ENCODE measurements at places on chromosomes 7 and 10. TPM values are rescaled to one million over a fixed set of nuclear protein-coding genes. Genes with fewer than 3 reads are reported as not detected.

The LIPK gene
- total RNA-seq, result not detected

DNA sequence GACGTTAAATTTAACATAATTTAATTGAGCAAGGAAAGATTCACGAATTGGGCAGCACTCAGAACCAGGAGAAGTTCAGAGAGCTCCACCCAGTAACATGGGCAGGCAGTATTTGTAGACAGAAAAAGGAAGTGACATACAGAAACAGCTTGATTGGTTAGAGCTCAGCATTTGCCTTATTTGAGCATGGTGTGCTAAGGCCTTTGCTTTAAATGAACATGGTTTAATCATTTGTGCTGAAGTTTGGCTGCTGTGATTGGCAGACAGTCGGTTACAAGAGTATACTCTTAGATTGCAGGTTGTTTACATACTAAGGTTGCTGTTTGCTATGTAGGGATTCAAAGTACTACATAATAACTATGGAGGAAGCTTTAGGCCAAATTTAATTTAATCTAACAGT is 199.2 kb downstream of the MALRD1 start:
- no peak for DNase-seq

The IFIT5 gene
- total RNA-seq, result 7.3 TPM

GRCh38 chr7:6172224-6172909 is 100.1 kb downstream of the CYTH3 start:
- DNase-seq, result peak; percentile 14

The NUTM2E gene
- total RNA-seq, result not detected

The CTAGE6 gene
- 0.14 TPM for total RNA-seq

DNA sequence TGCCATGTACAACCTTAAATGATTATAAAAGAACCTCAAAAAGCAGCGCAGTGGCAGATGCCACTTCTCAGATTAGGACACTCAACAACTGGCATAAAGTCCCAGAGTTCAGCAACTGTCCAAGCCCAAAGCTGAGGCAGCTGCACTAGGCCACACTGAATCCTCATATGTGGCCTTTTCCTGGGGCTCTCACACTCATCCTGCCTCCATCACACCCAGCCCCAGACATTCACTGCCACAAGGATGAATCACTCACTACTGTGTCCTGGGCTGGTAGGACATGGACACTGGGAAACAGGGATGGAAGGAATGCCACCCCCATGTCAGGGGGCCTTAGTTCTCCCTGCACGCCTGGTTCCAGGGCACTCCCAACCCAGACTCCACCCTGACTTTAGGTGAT is 547.7 kb downstream of the TNS3 start:
- DNase-seq, result no peak

Data from mammary epithelial cell (primary cell).